HepG2 (cell line): ENCODE measurements at places on chromosomes 16 and 17.

DNA sequence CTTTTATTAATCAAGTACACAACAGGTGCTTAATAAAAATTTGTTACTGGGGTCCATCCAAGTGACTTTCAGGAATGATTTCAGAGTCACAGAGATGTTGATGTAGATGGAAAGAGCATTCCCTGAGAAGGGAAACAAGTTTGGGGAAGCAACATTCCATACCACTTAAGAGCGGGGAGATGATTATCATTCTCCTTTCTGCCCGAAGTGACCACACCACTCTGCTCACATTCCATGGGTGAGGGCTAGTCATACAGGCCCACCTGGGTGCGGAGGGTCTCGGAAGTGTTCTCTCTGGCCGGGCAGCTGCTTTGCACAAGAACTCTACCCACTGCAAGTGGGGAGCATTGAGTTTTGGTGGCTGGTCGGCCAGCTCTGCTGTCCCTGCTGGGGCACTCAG is 231.4 kb downstream of the SNX29 start:
- no peak for DNase-seq

- DNase-seq = no peak
Observed at GRCh38 chr17:44197980-44198720, 1.5 kb downstream of the ATXN7L3 start.

DNA sequence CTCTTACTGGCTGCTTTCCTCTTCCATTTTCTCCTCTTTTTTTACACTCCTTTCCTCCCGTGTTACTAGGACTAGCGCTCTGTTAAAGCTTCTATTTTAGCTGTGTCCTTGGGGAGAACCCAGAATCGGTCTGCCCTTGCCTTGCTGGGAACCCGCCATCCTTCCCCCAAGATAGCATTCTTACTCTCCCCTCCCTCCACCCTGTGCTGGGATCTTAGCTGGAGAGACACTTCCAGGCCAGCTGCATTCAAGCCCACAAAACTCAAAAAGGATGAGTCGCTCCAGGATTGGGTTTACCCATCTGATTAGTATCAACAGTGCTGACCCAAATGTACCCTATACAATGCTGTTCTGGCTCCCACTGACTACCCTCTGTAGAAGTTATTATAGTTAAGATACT is 200.5 kb upstream of the ASIC2 start:
- DNase-seq = no peak

DNA sequence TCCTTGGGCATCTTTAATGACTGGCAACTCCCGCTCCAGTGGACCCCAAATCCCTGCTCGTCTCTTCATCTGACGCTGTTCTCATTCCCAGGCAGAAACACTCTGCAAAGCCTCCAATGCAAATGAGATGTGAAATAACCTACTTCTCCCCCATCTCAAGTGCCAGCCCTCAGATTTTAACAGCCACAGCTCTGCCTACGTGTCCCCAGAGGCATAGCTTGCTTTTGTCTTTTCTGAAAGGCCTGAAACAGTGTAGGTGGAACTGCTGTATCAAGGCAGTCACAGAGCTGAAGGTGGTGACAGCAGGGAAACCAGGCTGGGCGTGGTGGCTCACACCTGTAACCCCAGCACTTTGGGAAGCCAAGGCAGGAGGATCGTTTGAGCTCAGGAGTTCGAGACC is 14.7 kb downstream of the RPH3AL start:
- no peak for DNase-seq

DNA sequence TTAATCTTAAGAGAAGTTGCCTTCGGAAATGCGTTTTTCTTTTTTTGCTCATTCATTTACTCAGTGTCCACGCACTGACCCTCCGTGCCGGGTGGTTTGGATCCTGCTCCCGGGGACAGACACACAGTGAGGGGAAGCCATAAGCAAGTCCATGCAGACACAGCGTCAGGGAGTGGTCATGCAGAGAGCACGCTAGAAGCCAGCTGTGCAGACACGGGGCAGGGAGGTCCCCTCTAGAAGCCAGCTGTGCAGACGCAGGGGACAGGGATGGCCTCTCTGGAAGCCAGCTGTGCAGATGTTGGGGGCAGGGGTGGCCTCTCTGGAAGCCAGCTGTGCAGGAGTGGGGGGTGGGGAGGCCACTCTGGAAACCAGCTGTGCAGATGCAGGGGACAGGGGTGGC is 4.8 kb downstream of the GAA start:
- DNase-seq = no peak

- peak; percentile 74 for DNase-seq
Observed at GRCh38 chr17:62791767-62792446, 16.2 kb downstream of the MARCHF10 start.

DNA sequence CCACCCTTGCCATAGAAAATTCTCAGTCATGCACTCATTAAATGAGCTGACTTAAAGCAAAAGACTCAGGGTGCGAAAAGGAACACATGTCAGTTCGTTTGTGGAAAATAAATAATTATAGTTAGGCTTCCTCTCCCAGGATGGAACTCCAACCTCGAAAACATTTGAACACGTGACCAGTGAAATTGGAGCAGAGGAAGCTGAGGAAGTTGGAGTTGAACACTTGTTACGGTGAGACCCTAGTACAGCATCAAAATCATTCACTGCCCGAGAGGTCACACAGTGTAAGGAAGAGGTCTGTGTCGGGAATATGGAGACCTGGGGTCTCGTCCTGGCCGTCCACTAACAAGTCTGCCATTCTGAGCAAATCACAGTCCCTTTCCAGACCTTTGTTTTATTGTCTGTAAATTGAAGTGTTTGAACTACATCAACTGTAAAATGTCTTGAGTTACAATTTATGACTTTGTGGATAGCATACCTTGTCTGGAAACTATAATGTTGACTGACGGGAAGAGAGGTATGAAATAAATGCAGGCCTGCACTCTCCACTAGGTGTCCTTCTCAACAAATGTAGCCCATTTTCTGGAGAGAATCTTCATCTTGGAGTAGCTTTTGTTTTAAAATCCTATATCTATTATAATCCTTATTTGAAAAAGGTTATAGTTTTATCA is 7.7 kb downstream of the PSMD7 start:
- peak; percentile 20 for DNase-seq

- peak; percentile 79 for DNase-seq
Observed at GRCh38 chr17:44345454-44346026, 438 bp downstream of the GRN start.

GRCh38 chr17:1120596-1121441 is 59.0 kb downstream of the ABR start:
- DNase-seq = no peak

DNA sequence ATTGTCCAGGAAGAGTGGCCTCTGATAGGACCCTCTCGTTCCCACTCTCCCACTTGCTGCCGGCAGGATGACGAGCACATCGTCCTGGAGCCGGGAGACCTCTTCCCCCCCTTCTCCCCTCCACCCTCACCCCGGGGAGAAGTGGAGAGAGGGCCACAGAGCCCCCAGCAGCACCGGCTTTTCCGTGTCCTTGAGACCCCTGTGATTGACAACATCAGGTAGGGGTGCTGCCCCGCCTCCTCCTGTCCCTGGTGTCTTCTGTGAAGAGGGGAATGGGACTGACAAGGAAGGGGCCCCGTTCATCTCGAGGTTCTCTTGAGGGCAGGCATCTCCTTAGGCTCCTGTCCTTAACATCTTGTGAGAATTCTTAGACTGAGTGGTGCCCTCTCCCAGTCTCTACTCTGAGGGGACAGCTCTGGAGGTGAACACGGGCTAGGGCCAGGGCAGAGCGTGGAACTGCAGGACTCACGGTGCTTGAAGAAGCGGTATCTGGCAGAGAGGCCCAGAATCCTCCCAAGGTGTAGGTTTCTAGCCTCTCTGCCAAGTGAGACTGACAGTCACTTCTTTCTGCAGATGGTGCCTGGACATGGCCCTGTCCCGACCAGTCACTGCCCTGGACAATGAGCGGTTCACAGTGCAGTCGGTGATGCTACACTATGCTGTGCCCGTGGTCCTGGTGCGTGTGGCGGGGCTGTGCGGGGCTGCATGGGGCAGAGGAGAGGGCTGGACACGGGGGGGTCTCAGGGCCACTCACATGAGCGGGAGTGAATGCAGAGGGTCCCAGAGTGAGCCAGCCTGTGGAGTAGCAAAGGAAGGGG is 26.4 kb downstream of the CASKIN2 start:
- no peak for DNase-seq

DNA sequence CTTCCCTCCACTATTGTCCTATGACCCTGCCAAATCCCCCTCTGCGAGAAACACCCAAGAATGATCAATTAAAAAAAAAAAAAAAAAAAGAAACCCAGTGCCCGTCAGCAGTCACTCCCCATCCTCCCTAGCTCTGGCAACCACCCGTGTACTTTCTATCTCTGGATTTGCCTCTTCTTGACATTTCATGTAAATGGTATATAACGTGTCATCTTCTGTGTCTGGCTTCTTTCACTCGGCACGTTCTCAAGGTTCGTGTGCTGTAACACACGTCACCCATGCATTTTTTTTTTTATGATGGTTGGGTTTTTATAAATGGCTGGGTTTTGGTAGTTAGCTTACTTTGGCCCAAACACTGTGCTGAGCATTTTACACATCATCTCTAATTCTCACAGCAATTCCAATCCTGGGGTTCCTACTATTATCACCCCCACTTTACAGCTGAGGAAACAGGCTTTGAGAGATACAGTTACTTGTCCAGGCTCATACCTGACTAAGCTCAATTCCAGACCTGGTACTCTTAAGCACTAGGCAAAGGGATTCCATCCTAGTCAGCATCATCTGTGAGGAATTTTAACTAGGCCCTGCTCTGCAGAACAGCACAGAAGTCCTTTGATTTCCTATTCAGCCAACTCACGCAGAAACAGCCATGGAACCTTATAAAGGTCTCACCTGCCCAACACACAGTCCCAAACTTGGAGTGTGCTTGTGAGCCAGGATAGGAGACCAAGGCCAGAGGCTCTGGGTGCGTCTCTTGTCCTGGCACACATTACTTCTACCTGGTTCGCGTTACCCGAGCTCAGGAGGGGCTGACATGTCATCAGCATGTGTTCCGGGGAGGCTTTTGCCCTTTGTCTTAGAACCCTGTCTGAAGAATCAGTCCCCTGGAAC is 11.7 kb downstream of the NDUFAB1 start:
- no peak for DNase-seq

DNA sequence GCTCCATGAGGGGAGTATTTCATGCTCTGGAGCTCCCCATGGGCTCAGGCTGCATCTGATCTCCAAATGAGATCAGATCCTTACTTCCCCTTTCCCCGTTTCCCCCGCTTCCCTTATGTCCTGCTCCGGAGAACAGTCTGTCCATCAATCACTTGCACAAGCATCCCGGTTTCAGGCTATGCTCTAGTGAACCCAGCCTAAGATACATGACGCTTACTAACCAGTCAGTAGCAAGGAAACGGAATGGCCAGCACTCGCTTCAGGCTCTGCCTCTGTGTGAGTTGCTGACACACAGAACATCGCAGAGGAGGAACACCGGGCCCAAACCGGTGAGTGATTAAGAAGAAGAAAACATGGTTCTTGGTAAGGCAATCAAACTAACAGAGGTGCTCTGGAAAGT is 9.4 kb upstream of the ATP5MC1 start:
- DNase-seq = no peak

GRCh38 chr16:57486858-57487834 is 853 bp upstream of the DOK4 start:
- no peak for DNase-seq

- no peak for DNase-seq
Observed at GRCh38 chr17:44359006-44359405, 4.6 kb downstream of the FAM171A2 start.

- no peak for DNase-seq
Observed at GRCh38 chr17:6085812-6086211, 15.6 kb downstream of the WSCD1 start.

DNA sequence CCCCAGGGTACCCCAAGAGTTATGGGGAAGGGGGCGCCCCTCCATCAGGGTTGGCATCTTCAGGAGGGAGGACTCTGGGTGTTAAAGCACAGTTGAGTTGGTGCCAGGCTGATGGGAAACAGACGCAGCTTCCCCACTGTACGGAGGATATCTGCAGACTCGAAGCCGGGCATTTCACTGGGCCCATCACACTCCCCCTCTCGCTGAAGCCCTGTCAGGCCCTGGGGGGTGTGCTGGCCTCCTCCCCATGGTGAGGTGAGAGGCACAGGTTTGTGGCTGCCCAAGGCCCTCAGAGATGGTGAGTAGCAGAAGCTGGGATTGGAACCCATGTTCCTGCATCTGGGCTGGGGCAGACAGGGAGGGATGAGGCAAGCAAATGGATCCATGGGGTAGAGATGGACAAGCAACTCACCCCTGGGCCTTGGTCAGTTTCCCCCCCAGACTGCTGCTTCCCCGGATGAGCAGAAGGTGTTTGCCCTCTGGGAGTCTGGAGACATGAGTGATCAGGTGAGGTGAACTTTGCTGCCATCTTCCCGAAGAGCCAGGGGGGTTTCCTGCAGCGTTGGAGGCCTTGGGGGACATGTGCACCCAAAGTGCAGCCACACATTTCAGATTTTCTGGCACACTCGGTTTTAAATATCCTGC is 31.0 kb downstream of the POLR3E start:
- no peak for DNase-seq

DNA sequence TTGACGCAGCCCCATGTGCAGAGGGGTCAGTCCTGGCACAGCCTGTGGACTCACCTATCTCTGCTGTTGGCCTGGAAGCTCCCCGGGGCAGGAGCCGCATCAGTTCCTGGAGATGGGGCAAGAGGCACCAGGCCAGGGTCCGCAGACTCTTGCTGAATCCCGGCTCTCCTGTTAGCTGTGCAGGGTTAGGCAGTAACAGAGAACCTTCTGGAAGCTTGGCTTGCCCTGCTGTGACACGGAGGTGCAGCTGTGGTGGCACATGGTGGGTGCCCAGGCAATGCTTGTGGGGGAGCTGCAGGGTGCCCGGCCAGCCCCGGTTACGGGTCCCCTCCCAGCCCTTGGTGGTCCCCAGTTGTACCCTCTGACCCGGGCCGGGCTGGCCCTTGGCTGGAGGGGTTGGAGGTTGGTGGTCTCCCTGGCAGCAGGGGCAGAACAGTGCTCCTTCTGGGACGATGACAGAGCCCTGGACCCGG is 26.0 kb upstream of the ZNF469 start:
- DNase-seq = no peak

DNA sequence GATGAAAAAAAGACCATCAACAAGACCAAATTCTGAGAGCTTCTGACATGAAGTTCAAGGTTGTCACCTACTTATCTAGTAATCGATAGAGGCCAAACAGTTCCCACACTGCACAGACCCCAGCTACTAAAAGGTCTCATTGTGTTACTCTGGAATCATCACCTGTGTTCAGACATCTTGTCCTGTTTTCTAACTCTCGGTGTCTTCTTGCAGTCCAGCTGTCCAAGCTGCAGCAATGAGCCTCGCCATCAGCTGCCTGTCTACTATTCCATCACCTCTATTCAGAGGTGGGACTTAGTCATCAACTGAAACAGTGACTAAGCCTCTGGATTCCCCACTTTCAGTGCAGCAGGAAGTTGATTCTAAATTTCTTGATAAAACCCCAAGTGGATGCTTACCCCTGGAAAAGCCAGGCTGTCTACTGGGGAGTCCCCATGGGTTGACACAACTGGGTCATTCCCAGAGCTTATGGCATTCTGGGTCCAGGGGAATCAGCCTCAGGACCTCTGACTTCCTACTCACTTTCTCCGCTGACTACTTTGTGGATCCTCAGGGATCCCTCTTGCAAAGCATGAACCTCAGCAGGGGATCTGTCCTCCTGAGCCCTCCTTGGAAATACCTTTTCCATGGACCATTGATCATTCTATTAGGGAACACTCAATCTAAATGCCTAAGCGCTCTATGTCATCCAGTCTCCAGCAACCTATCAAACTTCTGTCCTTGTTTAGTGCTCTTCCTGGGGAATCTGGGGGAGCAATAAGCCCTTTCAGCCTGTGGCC is 46.5 kb downstream of the HNF1B start:
- peak; percentile 95 for DNase-seq

- DNase-seq = no peak
Observed at GRCh38 chr16:87107201-87107600, 210.0 kb downstream of the C16orf95 start.

GRCh38 chr17:28854457-28855335 is at the start of gene ERAL1:
ERAL1 (plus strand) TSS chr17:28855016; CDS start chr17:28855035, 19 bp downstream.
- DNase-seq = peak; percentile 80
